Kidney glomerular epithelial cell (primary cell): ENCODE measurements at places on chromosomes 5 and 9.

GRCh38 chr5:43231977-43232376, 40.0 kb downstream of the NIM1K start:
- DNase-seq = no peak

DNA sequence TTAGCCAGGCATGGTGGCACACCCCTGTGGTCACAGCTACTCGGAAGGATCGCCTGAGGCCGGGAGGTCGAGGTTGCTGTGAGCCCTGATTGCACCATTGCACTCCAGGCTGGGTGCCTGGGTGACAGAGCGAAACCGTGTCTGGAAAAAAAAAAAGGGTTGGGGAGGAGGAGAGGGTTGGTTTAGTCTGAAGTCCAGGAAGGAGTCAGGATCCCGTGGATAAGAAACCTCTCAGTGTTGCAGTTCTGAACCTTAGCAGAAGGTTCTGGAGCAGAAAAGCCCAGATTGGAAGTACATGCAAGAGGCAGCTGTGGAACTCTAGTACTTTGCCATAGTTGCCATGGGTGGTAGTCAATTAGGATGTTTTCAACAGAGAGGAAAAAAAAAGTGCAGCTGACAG, 125.2 kb upstream of the CPEB4 start:
- peak; percentile 87 for DNase-seq

GRCh38 chr9:129077236-129077635, 3.7 kb upstream of the DOLPP1 start:
- no peak for DNase-seq

GRCh38 chr9:36118706-36119105, 17.8 kb upstream of the GLIPR2 start:
- no peak for DNase-seq

DNA sequence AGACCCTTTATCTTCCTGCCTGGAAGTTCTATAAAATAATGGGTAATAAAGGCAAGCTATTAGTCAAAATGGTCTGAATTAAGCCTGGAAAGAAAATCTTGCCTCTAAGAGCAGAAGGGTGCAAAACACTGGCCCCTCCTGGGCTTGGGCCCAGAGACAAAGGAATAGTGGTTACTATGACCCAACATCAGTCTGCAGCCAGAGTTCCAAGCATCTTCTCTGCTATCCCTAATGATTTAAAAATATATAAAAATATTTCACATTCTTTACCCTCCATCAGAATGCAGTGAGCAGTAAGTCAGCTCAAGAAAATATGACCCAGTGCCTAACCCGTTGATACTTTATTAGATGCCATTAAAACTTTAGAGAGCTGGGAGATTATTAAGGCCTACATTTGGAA, 14.7 kb downstream of the TNFAIP8 start:
- DNase-seq = no peak
